Fibroblast of lung (primary cell): ENCODE measurements at places on chromosomes 6 and 20. TPM values are rescaled to one million over a fixed set of nuclear protein-coding genes. Genes with fewer than 3 reads are reported as not detected.

DNA sequence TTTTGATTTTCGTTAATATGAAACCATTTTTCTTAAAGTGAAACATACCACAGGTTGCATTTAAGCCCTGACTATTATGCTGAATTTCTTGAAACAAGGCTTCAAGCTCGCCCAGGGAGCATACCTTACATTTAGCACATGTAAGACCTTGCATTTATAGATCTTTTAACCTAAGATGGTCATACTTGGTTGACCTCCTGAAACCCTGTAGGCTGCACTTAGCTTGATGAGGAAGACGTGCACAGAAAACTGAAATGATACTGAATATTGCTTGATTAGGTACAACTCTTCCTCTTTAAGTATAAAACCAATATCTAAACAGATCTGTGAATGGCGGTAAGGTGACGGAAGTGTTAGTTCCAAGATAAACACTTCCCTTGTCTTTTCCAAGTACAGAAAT lies 82.2 kb downstream of the CTNNBL1 start:
- DNase-seq, result no peak

Gene LZTS3
- 2.4 and 2.6 TPM in 2 replicates for polyA plus RNA-seq

Gene SCGN
- polyA plus RNA-seq, result not detected in 2 replicates

DNA sequence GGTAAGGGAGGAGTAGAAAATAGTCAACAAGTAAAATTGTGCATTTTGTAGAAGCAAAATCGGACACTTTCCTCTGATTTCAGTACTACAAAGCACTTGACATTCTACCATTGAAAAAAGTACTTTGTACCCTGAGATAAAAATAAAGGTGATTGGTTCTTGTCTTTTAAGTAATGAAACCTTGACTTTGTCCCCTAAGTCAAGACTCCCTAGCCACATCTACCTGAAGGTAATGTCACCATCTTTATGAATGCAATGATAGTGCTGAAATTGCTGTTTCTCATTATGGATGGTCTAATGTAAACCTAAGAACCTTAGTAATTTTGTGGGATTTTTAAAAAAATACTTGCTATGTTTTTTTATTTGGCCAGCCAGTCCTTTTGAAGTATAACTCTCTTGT lies 2.4 kb upstream of the MAN1A1 start:
- no peak for DNase-seq

- no peak for DNase-seq
These were observed 57.6 kb downstream of the NOL4L start for GRCh38 chr20:32527447-32528055.

DNA sequence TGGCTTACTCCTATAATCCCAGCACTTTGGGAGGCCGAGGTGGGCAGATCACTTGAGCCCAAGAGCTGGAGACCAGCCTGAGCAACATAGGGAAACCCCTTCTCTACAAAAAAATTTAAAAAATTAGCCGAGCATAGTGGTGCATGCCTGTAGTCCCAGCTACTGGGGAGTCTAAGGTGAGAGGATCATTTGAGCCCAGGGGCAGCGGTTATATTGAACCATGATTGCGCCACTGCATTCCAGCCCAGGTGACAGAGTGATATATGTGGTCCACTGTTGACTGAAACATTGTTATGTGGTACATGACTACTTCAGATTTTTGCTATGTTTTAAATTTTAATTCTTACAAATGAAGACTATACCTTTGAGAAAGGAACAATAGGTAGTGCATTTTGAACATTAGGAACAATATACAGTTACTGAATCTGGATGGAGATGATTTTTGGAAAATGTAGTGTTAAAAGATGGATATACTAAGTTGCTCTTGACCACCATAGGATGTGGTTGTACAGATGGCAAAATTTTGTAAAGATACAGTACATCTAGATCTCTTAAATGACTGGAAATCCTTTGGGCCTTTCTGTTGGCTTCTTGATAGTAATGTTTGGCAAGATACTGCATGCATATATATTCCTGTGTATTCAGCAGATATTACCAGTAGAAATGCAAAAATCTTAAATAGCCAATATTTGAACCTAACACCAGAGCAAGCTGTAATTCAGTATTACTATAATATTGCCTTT lies 35.9 kb downstream of the MAPK14 start:
- DNase-seq, result no peak
